ENCODE measurements at places on chromosomes 12 and 14. TPM values are rescaled to one million over a fixed set of nuclear protein-coding genes. Genes with fewer than 3 reads are reported as not detected.

Gene RDH11
- 63.3 TPM for total RNA-seq

Gene CGRRF1
- total RNA-seq, result 13.7 TPM

DNA sequence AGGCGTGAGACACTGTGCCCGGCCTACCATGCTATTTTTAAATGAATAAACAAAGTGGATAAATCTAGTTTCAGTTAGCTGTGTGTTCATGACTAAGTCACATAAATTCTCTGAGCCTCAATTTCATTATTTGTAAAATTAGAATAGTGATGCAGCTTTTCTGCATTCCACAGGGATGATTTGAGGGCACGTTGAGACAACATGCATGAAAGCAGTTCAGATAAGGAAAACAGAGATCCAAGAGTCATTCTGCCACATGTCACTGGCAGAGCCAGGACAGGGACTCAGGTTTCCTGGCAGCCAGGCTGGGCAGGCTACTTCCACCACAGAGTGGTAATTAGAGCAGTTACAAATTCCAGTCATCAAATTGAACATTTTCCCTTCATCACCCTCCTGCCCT, 2.9 kb upstream of the PPP4R4 start:
- DNase-seq, result no peak
- peaks cover 40% of the 10 kb centered on the region for H3K27me3 ChIP-seq
- no peak overlapping the region for H3K27ac ChIP-seq
- peaks cover 17% of the 10 kb centered on the region for H3K4me1 ChIP-seq
- peaks cover 2% of the 10 kb centered on the region for H3K36me3 ChIP-seq

DNA sequence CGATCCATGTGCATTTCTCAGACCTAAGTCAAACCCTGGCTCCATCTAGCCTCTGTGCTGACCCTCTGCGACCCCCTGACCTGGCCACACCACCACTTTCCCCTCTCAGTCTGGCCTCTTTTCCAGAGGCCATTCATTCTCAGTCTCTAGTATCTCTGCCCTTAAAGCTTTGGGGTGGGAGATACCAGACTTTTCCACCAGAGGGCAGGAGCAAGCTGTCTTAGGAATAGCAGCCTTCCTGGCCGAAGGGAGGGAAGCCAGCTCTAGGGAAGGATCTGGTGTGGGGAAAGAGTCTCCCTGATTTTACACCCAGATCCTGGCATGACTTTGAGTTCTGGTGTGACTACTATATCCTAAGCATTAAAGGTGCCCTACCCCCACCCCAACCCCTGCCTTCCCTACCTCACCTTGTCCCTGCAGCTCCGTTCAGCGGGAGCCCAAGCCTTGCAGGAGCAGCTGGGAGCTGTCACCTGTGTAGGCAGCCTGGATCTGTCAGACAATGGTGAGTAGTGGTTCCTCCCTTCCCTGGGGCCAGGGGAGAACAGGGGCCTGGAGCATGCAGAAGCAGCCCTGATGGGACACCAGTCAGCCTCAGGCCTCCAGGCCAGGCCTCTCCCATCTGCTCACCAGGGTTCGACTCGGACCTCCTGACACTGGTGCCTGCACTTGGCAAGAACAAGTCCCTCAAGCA, 6.6 kb downstream of the CARMIL3 start:
- DNase-seq, result no peak
- H3K4me3 ChIP-seq, result no peak overlapping the region
- no peaks in the 10 kb centered on the region for H3K36me3 ChIP-seq
- H3K27ac ChIP-seq, result no peak overlapping the region
- H3K27me3 ChIP-seq, result peaks cover 17% of the 10 kb centered on the region
